ENCODE measurements at places on chromosomes 3 and 15.

DNA sequence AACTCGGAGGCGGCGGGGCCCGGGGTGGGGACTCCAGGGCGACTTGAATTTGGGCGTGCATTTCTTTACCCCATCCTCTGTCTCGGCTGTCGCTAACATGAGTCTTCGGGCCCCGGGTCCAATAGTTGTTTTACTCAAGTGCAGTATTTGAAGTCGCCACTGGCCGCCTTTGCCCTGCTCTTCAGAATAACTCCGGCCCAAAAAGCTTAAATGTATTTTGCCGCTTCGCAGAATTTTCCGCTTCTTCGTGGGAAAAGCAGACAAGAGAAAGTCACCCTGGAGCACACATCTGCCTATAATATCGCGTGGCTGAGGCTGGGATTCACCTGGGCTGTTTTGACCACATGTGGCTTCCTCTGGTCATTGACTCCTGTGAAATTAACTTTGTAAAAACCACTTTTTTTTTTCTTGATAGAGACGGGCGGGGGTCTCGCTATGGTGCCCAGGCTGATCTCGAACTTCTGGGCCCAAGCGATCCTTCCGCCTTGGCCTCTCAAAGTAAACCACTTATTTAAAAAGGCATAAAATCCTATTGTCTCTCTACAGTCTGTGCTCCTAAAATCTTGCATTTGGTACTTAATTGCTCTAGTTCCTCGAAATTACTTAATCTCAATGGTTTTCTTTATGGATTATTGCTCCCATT, 676 bp downstream of the CNOT10 start:
- H3K27ac ChIP-seq, result no peak overlapping the region
- H3K27me3 ChIP-seq, result no peaks in the 10 kb centered on the region
- peak overlapping the region; percentile 67 for H3K4me3 ChIP-seq
- no peak for DNase-seq
- H3K36me3 ChIP-seq, result no peaks in the 10 kb centered on the region

DNA sequence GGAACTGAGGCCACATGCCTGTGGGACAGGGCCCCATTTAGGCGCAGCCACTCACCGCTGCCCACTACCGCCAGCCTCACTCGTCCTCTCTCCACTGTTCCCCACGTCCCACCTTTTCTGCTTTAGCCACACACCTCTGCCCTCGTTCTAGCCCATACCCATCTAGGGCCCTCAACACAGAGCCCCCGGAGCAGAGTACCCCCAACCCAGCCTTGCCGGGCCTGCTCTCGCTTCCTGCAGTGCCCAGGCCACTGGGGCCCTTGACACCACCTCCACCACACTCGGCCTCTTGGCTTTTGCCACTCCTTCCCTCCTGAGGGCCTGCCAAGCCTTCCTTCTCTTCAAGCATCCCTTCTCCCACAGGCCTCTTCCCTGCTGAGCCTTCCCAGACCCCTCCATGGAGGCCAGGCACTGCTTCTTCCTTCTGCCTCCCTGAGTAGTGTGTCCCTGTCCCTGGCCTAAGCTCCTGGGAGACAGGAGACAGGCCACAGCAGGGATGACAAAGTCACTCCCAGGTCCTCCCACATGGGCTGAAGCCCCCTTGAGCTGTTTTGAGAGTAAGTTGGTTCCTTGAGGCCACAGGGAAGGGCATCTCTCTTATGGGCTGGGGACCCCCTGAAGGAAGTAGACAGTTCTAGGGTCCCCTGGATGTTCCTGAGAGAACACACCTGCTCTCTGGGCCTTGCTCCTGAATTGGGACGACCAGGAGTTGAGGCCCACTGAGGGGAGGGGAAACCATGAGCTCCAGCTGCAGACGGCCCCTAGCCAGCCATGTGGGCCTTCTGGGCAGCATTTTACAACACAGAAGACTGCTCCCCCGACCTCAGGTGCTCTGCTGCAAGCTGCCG, 4.4 kb downstream of the PRSS50 start:
- DNase-seq, result no peak
- no peaks in the 10 kb centered on the region for H3K4me1 ChIP-seq
- H3K4me3 ChIP-seq, result no peak overlapping the region
- no peaks in the 10 kb centered on the region for H3K36me3 ChIP-seq
- H3K27me3 ChIP-seq, result no peaks in the 10 kb centered on the region

DNA sequence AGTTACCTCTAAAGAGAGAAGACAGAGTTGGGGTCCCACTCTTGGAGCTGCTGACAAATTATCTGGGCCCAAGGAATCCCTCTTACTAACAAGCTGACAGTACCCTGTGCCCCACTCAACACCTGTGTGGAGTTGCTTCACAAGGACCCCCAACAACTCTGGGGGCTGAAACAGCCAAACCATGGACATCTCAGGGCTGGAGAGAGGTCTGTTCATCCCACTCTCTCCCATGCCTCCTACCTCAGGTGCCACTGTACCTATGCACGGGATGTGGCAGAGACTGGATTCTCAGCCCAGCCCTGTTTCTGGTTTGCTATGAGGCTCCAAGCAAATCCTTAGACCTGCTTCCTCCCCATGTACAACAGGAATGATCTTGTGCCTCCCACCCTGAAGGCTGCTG, 101.7 kb downstream of the ETFA start:
- H3K36me3 ChIP-seq, result no peaks in the 10 kb centered on the region
- no peak overlapping the region for H3K27ac ChIP-seq
- DNase-seq, result no peak

DNA sequence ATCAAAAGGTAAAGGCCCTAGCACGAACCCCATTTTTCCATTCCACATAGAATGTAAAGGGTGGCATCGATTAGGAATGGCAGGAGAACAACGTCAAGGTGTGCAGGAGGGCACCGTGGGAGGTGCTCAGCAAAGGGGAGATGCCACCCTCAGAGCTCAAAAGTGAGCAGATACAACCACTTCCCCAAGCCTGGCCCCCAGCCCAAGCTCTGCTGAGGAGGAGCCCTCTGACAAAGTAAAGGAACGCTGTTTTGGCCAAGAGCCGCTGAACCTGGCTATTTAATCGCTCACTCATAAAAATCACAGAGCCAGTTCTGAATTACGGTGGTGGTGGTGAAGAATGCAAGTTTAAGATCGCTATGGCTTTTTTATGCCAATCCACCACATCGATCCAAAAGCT, 12.4 kb downstream of the GNB5 start:
- no peaks in the 10 kb centered on the region for H3K36me3 ChIP-seq
- no peak for DNase-seq
- H3K4me3 ChIP-seq, result peak overlapping the region; percentile 60
- H3K27me3 ChIP-seq, result no peaks in the 10 kb centered on the region
- peaks cover 11% of the 10 kb centered on the region for H3K4me1 ChIP-seq

- H3K4me1 ChIP-seq, result peaks cover 15% of the 10 kb centered on the region
- no peak for DNase-seq
- H3K36me3 ChIP-seq, result no peaks in the 10 kb centered on the region
Observed at GRCh38 chr15:41779662-41780157, 5.4 kb downstream of the MAPKBP1 start.

GRCh38 chr3:116111765-116112164, 333.5 kb downstream of the LSAMP start:
- H3K4me1 ChIP-seq, result no peaks in the 10 kb centered on the region
- H3K27me3 ChIP-seq, result no peaks in the 10 kb centered on the region
- no peaks in the 10 kb centered on the region for H3K36me3 ChIP-seq
- no peak overlapping the region for H3K4me3 ChIP-seq

- H3K27me3 ChIP-seq, result no peaks in the 10 kb centered on the region
- no peak for DNase-seq
- no peaks in the 10 kb centered on the region for H3K36me3 ChIP-seq
- H3K27ac ChIP-seq, result no peak overlapping the region
- H3K4me1 ChIP-seq, result no peaks in the 10 kb centered on the region
Observed at GRCh38 chr3:89889386-89889785, 782.0 kb downstream of the EPHA3 start.

GRCh38 chr3:157442729-157443128, 6.1 kb downstream of the PTX3 start:
- no peak for DNase-seq
- H3K27me3 ChIP-seq, result no peaks in the 10 kb centered on the region
- H3K4me1 ChIP-seq, result peaks cover 35% of the 10 kb centered on the region
- H3K4me3 ChIP-seq, result no peak overlapping the region
- H3K27ac ChIP-seq, result no peak overlapping the region
- H3K36me3 ChIP-seq, result 0 out of 2 replicates have a peak, but pooled peaks cover 11% of the 10 kb centered on the region

GRCh38 chr15:66138892-66139590, 114.5 kb downstream of the MEGF11 start:
- H3K36me3 ChIP-seq, result no peaks in the 10 kb centered on the region
- H3K4me3 ChIP-seq, result no peak overlapping the region
- DNase-seq, result no peak

GRCh38 chr15:64701482-64702184, 73.8 kb downstream of the RBPMS2 start:
- no peak for DNase-seq
- H3K27me3 ChIP-seq, result no peaks in the 10 kb centered on the region
- peaks cover 25% of the 10 kb centered on the region for H3K4me1 ChIP-seq
- H3K4me3 ChIP-seq, result peak overlapping the region; percentile 73
- H3K36me3 ChIP-seq, result no peaks in the 10 kb centered on the region

GRCh38 chr3:124584552-124585391, 145.5 kb upstream of the UMPS start:
- DNase-seq, result peak; percentile 84
- peak overlapping the region; percentile 57 for H3K4me3 ChIP-seq
- no peak overlapping the region for H3K27ac ChIP-seq
- peaks cover 22% of the 10 kb centered on the region for H3K27me3 ChIP-seq
- peaks cover 6% of the 10 kb centered on the region for H3K4me1 ChIP-seq

GRCh38 chr15:77426871-77427270, 6.2 kb downstream of the HMG20A start:
- H3K36me3 ChIP-seq, result no peaks in the 10 kb centered on the region
- H3K27me3 ChIP-seq, result no peaks in the 10 kb centered on the region
- H3K4me1 ChIP-seq, result peaks cover 13% of the 10 kb centered on the region
- no peak overlapping the region for H3K27ac ChIP-seq

Data from PC-9 (cell line).